ENCODE measurements at places on chromosomes 5 and 9.
A peak's percentile ranks its signal among the peaks of the same experiment; 100 is the strongest.

GRCh38 chr5:117657541-117657940 is 1082.9 kb upstream of the SEMA6A start:
- no peak for DNase-seq

- DNase-seq, result no peak
These were observed 435.1 kb upstream of the CDH9 start for GRCh38 chr5:27473307-27474046.

GRCh38 chr9:138104251-138105122 is 226.9 kb downstream of the CACNA1B start:
- DNase-seq, result no peak

DNA sequence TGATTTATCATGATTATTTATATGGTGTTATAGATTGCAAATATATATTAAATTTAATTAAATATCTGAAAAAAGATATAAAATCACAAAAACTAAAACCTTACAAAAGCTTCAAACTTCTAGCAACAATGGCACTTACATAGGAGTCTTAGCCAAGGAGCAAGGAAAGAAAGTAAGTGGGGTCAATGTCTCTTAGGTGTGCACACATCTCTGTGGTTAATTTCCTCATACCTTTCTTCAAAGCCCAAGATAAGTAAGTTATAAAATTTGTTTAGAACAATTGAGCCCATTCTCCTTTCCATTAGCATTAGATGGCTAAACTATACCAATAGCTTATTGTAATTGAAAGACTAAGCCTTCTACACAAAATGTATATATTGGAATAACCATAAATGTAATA is 161.6 kb upstream of the PDE4D start:
- DNase-seq, result no peak

GRCh38 chr9:84861455-84861854 is 191.9 kb downstream of the NTRK2 start:
- no peak for DNase-seq

GRCh38 chr5:98936948-98937715 is 8.3 kb upstream of the CHD1 start:
- no peak for DNase-seq

- no peak for DNase-seq
These were observed 1888.4 kb downstream of the MAT2B start for GRCh38 chr5:165393839-165394238.

GRCh38 chr5:107023732-107024131 is 647.0 kb downstream of the EFNA5 start:
- no peak for DNase-seq

DNA sequence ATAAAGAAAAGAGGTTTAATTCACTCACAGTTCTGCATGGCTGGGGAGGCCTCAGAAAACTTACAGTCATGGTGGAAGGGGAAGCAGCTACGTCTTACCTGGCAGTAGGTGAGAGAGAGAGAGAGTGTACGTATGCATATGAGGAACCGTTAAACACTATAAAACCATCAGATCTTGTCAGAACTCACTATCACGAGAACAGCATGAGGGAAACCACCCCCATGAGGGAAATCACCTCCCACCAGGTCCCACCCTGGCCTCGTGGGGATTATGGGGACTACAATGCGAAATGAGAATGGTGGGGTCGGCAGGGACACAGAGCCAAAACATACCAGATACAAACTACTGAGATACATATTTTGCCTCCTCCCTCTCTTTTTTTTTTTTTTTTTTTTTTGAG is 10.8 kb upstream of the FER start:
- DNase-seq, result no peak

GRCh38 chr9:133534346-133535291 is at the start of gene ADAMTSL2:
Gene ADAMTSL2 (plus strand): TSS chr9:133534704. CDS start chr9:133536713, 2,009 bp downstream.
- DNase-seq, result peak; percentile 37

GRCh38 chr9:104948277-104948676 is 20.3 kb upstream of the ABCA1 start:
- DNase-seq, result no peak

DNA sequence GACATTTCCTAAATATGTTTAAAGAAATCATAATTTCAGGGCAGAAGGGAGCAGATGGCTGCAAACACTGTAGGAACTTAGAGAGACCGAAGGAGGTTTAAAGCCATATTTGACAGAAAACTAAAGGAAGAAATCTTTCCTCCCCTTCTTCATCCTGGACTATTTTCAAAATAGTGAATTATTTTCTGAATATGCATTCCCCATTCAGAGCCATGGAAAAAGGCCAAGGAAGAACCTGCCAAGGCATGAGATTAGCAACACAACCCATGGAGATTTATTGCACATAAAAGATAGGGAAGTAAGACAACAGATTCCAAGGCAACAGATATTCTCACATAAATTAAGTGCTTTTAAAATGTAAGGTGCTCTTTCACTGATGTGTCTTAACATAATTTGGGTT is 233.3 kb upstream of the ADAMTS16 start:
- no peak for DNase-seq

DNA sequence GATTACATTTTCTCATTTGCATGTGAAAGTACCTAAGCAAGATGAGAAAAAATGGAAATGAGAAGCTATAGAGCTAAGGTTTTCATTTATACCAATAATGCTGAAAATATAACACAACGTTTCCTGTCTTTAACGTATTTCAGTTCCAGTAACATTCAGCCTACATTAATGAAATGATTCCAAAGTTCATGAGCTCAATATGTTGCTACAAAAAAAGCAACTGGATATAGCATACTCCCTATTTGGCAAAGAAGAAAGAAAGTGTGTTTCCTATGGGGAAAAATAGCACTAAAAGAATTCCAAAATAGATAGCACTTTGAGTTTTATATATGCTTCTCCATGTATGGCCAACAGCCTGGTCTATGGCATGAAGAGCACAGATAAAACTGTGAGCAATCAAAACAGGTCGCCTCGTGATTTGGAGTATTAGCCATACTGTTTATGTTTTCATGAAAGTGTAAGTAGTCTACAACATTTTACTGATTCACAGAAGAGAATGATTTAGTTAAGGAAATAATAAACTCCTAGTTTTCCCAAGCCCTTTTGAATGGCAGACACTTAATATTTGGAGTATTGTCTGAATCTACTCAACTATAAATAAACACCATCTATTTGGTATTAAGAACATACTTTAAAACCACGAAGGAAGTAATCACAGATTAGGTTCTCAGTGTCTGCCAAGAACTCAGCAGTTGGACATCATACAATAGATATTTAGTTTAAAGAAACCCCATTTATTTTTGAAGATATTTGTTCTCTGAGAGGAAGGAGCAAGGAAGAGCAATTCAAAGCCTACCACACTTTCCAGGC is 258.7 kb upstream of the RASA1 start:
- DNase-seq, result no peak

GRCh38 chr5:88734983-88735382 is 148.0 kb downstream of the MEF2C start:
- no peak for DNase-seq

- DNase-seq, result no peak
These were observed 7.4 kb upstream of the KIAA1958 start for GRCh38 chr9:112479221-112479620.

DNA sequence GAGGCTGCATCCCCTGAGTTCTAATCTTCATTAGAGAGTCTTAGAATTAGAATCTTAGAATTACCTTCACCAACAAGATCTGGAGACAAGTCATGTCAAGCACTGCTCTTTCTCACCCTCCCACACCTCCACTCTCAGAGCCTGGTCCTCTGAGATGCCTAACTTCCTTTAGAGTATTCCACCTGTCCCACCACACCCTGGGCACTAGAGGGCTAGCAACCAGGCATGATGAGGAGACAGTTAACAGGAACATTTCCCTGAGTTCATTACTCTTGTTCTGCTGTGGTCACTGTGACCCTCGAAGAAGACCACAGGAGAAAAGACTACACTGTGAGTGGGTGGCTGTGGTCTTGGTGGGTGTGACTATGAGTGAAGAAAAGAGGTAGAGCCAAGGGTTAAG is 25.2 kb upstream of the MAP1B start:
- DNase-seq, result no peak

GRCh38 chr9:124939944-124940343 is 939 bp downstream of the GOLGA1 start:
- no peak for DNase-seq

GRCh38 chr9:89878687-89879086 is 273.9 kb downstream of the GADD45G start:
- DNase-seq, result no peak

DNA sequence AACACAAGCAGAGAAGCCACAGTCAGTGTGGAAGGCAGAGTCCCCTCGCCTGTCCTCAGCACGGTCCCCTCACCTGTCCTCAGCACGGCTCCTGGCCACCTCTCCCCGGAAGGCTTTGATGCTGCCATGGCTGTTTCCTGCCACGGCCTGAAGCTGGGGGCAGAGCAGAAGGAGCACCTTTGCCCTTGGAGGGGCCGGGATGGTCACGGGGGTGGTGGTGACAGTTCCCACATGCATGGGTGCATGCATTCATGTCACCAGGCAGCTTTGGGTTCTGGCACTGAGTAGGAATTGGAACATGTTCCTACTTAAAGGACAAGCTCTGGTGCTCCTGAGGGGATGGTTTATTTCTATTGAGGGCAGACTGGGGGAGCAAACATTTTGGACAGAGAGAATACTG is 57.8 kb upstream of the PHYKPL start:
- no peak for DNase-seq

DNA sequence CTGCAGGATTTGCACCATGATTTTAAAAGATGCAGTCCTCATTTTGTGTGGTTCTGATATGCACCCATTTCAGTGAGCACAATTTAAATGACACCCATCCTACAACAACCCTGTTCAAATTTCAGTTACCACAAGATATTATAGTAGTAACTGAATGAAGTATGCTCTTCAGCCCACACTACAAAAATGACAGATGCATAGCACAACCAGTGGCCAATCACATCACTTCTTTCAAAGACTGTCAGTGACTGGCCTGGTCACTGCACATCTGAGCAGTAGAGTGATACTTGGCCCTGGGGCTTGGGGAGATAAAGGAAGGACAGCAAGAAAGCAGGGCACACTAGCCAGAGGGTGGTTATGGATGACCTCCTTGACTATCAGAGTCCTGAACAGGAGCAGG is 19.8 kb upstream of the IFNK start:
- no peak for DNase-seq

- DNase-seq, result no peak
These were observed 70.4 kb downstream of the HRH2 start for GRCh38 chr5:175728316-175728715.

GRCh38 chr5:41788941-41789368 is 81.3 kb downstream of the OXCT1 start:
- no peak for DNase-seq

- DNase-seq, result no peak
These were observed 5.7 kb upstream of the OLFM1 start for GRCh38 chr9:135081731-135082130.

- DNase-seq, result no peak
These were observed 657.2 kb downstream of the TLE1 start for GRCh38 chr9:81032030-81032572.

GRCh38 chr5:137228816-137229215 is 270.3 kb downstream of the SPOCK1 start:
- no peak for DNase-seq

GRCh38 chr9:87663556-87663955 is 62.4 kb upstream of the CTSL start:
- DNase-seq, result no peak

DNA sequence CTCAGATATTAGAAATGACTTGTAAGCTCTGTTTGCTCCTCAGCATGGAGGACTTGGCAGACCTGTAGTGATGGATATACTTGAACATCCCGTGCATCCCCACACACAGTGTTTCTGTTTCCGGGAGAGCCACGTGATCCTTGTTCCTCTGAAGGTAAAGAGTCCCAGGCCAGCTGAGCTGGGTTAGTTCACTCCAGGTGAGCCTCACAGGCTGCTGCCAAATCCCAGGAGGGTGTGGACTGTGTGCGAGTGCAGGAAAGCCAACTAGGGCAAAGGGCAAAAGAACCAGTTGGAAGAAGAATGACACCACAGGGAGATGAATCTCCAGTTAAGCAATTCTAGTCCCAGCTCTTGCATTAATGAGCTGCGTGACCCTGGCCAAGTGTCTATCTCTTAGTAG is 10.4 kb upstream of the TOMM5 start:
- DNase-seq, result no peak

DNA sequence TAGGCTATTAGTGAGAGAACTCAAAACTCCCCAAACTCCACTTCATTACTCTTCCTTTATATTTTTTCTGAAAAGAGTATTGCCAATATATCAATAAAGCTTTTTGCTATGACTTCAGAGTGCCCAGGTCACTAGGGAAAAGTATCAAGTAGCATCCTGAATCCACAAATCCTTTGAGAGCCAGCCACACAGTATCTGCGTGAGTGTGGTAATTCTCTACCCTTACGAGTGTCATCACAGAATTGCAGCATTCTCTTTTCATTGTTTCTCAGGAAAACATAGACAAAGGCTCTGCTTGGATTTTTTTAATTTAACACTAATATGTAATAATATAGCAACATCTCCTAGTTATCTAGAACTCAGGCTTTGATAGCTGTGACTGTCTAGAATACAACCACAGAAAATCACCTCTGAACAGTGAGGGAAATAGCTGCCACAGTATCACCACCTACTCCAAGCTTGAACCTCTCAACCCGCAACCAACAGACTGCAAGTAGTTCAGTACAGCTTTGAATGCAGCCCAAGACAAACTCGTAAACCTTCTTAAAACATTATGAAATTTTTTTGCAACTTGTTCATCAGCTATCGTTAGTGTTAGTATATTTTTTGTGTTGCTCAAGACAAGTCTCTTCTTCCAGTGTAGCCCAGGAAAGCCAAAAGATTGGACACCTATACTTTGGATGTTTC is 79.3 kb upstream of the CCDC152 start:
- no peak for DNase-seq

DNA sequence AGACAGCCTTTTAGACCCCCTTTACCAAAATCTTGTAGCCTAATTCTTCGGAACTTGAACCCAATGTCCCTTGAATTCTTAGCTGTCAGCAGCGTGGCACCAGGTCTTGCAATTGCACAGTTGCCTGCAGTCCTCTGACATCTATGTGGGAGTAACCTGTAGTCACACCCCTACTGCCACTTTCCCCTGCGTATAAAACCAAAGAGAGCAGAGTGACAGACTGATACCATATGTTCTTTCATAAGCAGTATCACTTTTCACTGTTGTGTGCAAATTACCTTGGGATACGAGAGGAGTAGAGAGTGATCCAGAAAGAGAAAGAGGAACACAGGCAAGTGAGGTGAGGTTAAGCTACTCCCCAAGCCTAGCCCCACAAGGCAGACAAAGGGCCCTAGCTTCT is 364.3 kb upstream of the ADAMTSL1 start:
- no peak for DNase-seq

- DNase-seq, result no peak
These were observed 15.4 kb upstream of the NPR2 start for GRCh38 chr9:35776018-35776417.

- DNase-seq, result no peak
These were observed 171.2 kb upstream of the DMAC1 start for GRCh38 chr9:7970681-7971330.

- no peak for DNase-seq
These were observed 504.6 kb upstream of the BRINP1 start for GRCh38 chr9:119873877-119874276.

- no peak for DNase-seq
These were observed 32.7 kb downstream of the KCNIP1 start for GRCh38 chr5:170536525-170536924.

DNA sequence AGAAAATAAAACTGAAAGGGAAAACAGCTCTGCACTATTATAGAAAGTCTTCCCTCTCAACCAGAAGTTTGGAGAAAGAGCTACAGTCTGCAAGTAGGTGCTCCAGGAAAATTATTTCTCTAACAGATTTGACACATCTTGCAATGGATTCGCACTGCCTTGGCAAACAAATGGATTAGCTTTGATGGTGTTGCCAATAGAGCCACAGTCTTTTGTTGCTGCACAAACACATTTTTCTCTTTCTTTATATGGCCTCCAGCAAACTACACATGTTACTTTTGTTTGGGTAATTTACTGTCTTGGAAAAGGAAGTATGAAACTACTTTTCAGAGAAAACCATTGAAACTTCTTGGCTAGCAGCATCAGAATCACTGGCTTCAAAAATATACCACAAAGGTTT is 523.1 kb downstream of the EFNA5 start:
- no peak for DNase-seq
